Gastroesophageal sphincter (tissue), 4 donors: ENCODE measurements at places on chromosomes 6 and 20.

- no peak for ATAC-seq
Observed at GRCh38 chr6:27672113-27672799, 199.4 kb upstream of the ZNF184 start.

GRCh38 chr6:127178746-127179145, 60.3 kb downstream of the RSPO3 start:
- no peak for ATAC-seq

GRCh38 chr6:61592238-61592637, 693.8 kb downstream of the KHDRBS2 start:
- no peak for ATAC-seq

DNA sequence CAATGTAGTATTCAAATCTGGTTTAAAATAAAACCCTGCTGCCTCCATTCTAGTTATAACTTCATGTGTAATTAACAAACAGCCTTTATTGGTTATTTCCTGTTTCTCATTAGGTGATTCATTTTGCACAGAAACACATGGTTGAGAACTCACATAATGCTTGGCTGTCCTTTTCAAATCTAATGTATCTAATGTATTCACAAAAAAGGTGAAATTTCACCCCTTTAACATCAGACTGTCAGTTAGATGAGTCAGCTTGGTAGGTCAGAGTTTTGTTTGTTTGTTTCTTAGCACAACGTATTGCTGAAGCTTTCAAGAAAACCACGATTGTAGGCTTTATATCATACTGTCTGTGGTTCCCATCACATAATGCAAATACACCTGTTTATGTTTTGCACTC, 78.7 kb upstream of the TMEM30A start:
- ATAC-seq, result no peak

DNA sequence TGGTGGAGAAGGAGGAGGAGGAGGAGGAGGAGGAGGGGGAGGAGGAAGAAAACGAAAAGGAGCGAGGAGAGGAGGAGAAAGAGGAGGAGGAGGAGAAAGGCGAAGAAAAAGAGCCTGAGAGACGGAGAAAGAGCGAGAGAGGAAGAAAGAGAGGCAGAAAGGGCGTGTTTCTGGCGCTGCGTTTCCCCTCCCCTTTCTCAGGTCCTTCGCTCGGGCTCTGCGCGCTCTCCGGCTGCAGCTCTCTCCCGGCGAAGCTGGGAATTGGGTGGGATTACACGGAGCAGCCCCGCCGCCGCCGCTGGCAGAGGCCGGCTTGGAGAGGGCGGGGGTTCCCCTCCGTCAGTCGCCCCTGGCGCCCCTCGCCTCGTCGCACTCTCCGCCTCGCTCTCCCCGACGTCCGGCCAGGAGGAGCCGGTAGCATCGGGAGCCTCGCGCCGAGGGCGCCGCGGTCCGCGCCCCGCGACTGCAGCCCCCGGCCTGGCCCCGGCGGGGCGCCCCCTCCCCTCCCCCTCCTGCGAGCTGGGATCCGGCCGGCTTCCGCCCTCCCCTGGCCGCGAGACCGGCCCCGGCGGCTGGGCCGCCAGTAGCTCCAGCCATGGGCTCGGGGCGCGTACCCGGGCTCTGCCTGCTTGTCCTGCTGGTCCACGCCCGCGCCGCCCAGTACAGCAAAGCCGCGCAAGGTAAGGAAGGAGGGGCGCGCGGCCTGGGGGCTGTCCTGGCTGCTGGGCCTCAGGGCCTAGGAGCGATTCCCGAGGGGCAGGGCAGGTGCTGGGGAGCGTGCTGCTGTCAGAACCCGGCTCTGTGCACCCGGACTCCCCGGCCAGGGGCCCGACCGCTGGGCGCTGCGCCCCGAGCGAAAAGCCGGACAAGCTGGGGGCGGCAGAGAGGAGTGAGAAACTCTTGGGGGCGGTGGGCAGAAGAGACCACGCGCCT, at the start of gene SCUBE3:
TSS of gene SCUBE3 (plus strand) at position 133 of the 933 bp plus-strand sequence. CDS start at position 596, 463 bp downstream.
- ATAC-seq, result peak; percentile 55

GRCh38 chr6:11965499-11965898, 46.6 kb upstream of the HIVEP1 start:
- no peak for ATAC-seq

DNA sequence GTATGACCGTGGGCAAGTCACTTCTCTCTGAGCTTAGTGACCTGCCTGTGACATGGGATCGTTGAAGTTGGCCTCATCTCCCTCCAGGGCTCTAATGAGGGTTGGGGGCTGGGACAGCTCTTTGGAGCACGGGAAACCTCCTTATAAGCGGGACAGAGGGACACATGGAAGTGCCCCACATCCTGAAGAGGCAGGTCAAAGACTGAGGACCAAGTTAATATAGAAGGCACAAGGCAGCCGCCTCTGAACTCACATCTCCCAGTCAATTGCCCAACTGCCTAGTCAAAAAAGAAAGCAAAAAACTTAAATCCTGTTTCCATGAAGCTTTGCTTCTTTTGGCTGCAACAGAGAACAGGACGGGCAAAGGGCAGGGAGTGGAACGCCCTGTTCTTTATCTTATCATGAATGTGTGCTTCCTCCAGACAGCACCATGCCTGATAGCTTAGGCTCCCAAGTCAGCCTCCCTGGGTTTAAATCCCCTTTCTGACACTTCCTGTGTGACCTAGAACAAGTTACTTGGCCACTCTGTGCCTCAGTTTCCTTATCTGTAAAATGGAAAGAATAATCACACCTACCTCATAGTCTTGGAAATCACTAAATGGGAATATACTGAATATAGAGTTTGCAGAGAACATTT, 27.1 kb downstream of the LBP start:
- peak; percentile 55 for ATAC-seq

- no peak for ATAC-seq
Observed at GRCh38 chr20:42530191-42530590, 659.5 kb downstream of the PTPRT start.

GRCh38 chr6:6866656-6867403, 240.9 kb upstream of the RREB1 start:
- no peak for ATAC-seq

GRCh38 chr20:50195524-50196120, 5.0 kb downstream of the CEBPB start:
- no peak for ATAC-seq

DNA sequence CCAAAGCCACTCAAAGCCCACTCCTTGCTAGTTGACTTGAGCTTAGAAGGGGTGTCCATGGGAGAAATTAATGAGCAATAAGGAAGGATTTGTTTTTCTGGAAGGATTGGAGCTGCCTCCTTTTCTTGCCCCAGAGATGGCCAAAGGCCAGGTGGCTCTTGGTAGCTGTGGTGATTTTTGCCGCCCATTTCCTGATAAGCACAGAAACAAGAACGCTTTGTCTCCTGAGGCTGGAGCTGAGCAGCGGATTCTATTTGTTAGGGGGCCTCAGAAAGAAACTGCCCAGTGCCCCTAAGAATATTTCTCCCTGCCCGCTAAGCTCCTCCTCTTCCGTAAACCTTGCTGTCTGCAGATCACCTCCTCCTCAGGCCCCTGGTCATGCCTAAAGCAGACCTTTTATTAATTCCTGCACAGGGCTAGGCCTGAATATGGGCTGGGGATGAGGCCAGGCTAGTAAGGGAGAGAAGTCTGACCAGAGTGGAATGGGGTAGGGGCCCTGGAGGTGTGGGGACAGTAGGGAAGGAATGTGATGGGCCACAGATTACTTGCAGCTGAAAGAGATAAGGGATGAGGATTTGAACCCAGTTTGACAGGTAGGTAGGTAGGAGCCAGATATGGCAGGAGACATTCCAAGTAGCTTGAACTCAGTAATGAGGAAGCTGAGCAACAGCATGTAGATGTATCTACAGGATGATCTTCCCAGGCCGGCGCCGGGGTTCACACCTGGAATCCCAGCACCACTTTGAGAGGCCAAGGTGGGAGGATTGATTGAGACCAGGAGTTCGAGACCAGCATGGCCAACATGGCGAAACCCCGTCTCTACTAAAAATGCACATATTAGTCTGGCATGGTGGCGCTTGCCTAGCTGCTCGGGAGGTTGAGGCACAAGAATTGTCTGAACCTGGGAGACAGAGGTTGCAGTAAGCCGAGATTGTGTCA, 71.2 kb upstream of the NAA20 start:
- ATAC-seq, result no peak

- no peak for ATAC-seq
Observed at GRCh38 chr6:89148016-89148750, 2.3 kb downstream of the PM20D2 start.

- ATAC-seq, result no peak
Observed at GRCh38 chr6:14787250-14787649, 458.6 kb upstream of the JARID2 start.
